ENCODE measurements at places on chromosomes 12 and 14. TPM values are rescaled to one million over a fixed set of nuclear protein-coding genes. Genes with fewer than 3 reads are reported as not detected.

- no peak for DNase-seq
These were observed 15.6 kb downstream of the AGAP2 start for GRCh38 chr12:57722716-57723629.

DNA sequence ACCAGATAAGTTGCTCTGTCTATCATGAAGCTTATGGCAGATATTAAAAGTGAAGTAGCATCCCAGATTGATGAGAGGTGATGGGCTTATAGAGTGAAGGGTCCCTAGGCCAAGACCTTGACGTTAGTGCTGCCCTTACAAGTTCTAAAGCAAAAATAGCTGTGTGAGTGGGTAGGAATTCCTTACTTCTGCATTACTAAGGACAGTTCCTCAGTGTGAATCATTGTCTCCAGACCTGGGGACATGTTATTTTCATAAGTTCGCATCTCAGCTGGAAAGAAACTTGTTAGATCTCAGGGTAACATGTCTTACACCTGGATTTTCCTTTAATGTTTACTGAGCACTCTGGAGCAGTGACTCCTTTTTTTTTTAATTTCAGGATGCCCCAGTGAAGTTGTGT, 28.7 kb downstream of the MAPKAPK5 start:
- DNase-seq: no peak

DNA sequence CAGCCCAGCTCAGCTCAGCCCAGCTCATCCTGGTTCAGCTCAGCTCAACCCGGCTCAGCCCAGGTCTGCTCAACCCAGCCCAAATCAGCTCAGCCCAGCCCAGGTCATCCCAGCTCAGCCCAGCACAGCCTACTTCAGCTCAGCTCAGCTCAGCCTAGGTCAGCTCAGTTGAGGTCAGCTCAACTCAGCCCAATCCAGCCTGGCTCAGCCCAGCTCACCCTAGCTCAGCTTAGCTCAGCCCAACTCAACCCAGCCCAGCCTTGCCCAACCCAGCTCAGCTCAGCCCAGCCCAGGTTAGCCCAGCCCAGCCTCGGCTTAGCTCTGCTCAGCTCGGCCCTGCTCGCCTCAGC, 332.3 kb downstream of the TMEM121 start:
- DNase-seq: no peak

GRCh38 chr12:131895640-131896079, 1.2 kb downstream of the ULK1 start:
- DNase-seq: no peak

- no peak for DNase-seq
These were observed 111.1 kb upstream of the ARHGAP5 start for GRCh38 chr14:31965735-31966598.

DNA sequence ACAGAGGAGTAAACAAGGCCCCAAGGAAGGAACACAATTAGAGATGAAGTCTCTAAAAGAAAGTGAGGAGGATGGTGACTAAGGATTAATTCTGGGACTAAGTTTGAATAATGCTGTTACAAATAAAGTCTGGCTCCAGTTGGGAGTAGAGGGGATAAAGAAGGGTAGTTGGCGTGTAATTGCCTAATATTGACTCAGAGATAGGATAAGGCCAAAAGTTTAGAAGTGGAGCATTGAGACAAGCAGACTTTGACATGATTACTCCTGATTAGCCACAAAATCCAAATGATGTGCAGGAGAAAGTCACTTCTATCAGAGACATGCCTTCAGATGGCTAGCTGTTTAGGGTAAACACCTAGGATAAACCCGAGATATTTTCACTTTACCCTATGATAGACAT, 108.4 kb downstream of the PLCZ1 start:
- DNase-seq: no peak

DNA sequence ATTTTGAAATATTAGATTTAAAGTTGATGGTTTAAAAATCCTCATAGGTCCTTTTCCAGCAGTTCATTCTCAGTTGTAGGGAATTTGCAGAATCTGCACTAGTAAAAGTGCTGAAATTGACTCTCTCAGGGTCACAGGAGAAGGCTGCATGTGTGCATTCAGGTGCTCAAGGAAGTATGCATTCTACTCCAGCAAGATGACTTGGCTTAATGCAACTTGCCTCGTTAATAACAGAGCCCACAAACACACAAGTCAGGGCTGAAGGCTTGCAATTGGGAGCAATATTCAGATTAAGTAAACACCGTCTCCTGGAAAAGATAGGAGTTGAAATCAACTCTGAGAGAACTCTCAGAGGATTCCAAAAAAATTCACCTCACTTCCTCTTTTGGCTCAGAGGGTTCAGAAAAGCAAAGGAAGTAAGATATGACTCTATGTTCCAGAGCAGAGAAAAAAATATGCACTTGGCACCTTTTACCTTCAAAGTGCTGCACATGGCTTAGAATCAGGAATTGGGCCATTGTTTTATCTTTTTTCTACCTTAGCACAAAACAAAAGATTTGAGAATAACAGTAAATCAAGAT, 406.3 kb upstream of the DCN start:
- DNase-seq: no peak

DNA sequence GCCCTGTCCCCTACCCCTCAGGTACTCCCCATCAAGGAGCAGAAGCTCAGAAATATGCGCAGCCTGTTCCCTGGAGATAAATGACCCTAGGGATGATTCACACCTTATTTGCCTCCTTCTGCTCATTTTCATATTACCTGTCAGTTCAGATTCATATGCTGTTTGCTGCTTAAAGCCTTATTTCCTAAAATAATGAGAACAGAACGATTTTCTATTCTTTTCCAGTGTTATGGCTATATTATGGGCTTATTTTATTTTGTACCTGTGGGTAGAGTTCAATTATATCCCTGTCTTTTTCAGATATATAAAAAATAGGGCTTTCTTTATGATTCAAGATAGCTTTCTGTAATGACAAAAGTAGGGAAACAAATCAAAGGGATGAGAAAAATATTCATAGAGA, 224.8 kb downstream of the RPAP3 start:
- DNase-seq: no peak

DNA sequence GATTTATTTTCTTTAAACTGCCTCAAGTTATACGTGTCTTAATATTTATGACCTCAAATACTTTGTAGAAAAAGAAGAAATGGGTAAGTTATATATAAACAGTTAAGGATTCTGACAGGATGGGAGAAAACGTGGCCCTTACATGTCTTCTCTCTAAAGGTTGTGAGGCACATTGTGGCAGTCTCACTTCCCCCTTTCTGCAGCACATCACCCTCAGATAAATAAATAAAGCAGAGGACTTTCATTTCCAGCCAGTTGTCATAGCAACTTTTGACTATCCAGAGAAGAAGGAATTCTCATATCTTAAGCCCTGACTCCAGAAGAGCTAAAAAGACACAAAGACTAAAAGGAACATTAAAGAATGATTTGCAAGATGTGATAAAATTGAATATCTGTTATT, 28.8 kb upstream of the CEP83 start:
- DNase-seq: no peak

DNA sequence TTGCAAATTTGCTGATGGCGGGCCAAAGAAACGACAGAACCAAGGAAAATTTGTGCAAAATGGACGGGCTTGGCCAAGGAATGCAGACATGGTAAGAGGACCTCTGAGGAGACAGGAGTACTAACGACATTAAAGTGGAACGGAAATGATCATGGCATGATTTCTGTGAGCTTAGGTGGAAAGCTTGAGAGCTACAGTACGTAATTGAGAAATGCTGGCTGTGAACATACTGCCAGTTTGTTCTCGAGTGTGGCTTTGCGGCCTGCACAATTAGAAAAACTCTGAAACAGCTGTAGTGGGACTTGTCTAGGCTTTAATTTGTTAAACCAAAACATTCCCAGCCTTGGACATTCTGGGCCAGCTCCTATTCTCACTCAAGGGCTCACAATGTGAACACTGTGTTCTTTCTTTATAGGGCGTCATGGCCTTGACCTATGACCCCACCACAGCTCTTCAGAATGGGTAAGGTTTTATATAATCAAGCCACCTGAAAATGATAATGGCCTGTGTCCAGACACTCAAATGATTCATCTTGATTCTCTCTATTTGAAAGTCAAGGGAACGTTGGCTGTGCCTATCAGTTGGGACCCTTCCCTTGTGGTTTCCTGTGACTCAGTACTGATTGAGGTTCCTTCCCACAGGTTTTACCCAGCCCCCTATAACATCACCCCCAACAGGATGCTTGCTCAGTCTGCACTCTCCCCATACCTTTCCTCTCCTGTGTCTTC, 48.5 kb downstream of the BAZ2A start:
- no peak for DNase-seq

DNA sequence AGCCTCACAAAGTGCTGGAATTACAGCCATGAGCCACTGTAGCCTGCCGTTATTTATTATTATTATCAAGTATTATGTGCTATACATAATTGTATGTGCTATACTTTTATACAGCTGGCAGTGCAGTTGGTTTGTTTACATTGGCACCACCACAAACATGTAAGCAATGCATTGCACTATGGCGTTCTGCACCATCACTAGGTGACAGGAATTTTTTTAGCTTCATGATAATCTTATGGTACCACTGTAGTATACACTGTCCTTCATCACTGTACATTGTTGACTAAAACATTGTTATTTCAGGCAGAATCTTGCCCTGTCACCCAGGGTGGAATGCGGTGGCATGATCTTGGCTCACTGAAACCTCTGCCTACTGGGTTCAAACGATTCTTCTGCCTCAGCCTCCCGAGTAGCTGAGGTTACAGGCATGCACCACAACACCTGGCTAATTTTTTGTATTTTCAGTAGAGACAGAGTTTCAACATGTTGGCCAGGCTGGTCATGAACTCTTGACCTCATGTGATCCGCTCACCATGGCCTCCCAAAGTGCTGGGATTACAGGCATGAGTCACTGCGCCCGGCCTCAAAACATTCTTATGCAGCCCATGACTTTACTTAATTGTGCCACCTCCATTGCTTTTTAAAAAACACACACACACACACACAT, 17.1 kb downstream of the MRPL42 start:
- DNase-seq: no peak

- DNase-seq: no peak
These were observed 544.2 kb downstream of the FOXG1 start for GRCh38 chr14:29310757-29311156.

GRCh38 chr12:93852173-93852591, 175.0 kb downstream of the CRADD start:
- no peak for DNase-seq

DNA sequence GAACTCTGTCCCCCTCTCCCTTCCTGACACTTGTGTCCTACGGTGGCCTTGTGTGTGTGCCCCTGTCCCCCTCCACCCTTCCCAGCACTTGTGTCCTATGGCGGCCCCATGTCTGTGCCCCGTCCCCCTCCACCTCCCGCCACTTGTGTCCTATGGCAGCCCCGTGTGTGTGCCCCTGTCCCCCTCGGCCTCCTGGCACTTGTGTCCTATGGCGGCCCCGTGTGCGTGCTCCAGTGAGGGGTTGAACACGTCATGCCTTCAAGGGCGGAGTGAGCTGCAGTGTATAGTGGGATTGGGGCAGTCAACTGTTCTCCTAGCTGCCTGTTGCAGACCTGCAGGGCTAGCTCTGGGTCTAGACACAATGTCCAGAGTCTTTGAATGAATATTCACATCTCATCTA, 108.7 kb downstream of the GLT1D1 start:
- no peak for DNase-seq

GRCh38 chr14:76168531-76168930, 16.8 kb downstream of the GPATCH2L start:
- DNase-seq: no peak

DNA sequence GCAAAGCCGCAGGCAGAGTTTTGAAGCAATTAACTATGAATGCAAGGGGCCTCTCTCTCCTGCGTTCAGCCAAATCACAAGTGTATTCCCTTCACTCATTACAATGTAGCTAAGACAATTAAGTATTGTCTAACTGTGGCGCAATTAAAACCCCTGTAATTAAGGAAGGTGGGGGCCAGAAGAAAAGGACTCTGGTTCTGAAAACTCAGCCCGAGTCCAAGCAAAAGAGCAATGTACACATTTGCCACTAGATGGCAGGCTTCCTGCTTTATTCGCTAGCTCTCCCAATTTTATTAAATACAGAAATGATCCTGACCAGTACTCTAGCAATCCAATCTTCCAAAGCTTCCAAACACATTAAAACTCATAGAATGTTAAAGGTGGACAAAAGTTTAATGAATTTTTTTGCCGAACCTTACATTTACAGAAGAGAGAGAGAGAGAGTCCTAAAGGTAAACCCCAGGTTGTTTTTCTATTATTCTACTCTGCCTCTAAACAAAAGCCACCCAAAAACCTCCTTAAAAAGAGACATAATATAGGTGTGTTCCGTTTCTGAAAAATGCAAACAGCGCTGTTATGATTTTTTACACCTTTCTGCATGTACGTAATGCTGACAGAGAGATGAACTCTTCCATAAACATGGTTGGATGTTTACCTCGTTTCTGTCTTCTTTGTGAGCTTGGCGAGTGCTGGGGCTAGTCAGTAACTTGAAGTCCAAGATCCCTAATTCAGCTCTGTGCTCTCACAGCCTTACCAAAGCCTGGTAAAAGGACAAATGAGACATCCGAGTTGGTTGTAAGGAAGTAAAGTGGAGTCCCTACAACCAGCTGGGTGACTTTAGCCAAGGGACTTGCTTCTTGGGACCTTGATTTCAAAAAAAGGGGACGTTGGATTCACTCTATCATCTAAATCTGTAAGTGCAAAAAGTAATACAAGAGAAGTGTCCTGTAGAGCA, 50.9 kb upstream of the VASH1 start:
- DNase-seq: peak; percentile 41

DNA sequence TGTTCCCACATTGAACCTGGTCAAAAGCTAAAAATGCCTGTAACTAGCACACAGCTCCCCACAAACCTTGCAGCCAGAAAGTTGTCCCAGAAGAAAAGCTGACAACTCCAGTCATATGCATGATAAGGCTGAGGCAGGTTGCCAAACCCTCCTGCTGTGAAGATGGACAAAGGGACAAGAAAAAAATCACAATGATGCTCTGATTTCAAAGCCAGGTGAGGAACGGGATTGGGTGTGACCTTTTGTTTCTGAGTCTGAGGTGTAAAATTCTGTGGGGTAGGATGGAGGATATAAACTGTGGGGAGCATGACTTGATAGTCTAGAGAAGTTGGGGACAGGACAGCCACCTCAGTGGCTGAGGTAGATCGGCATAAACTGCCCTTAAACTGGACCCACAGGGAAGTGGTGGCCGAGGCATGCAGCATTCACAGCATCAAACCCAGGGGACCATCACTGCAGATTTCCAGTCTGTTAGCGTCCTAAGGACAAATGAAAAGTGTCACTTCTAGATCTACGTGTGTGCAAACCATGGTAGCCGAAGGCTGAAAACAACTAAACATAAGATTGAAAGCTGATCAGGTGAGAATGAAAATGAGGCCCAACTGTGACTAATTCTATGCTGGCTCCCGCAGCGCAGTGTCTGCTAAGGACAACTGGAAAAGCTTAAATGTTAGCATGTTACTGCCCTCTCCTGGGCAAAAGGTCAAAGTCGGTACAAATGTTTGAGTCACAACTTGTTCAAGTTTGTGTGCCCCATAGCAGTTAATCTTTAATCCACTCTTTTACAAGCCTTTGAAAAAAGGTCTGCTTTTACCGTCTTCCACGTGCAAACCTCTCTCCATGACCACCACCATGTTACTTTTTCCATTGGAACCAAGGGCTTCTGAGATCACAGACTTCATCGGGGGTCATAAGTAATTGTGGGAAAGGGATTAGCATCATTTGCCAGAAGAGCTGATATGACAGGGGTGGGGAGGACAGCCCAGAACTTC, 39.8 kb downstream of the GRIN2B start:
- peak; percentile 84 for DNase-seq

RNASE7 gene
- polyA plus RNA-seq: 0.83 TPM

RNASE1 gene
- polyA plus RNA-seq: 145 TPM

GPR68 gene
- 3.8 TPM for polyA plus RNA-seq

PLBD1 gene
- polyA plus RNA-seq: 41.6 TPM

PRICKLE1 gene
- 45.8 TPM for polyA plus RNA-seq

LGALS3 gene
- 19.3 TPM for polyA plus RNA-seq
